ENCODE measurements at places on chromosomes 6 and 20. TPM values are rescaled to one million over a fixed set of nuclear protein-coding genes. Genes with fewer than 3 reads are reported as not detected.

THBS2 gene
- total RNA-seq, result 9.9 TPM

ZSCAN23 gene
- 1.5 TPM for total RNA-seq

RAET1L gene
- total RNA-seq, result not detected

MLN gene
- total RNA-seq, result not detected

DNA sequence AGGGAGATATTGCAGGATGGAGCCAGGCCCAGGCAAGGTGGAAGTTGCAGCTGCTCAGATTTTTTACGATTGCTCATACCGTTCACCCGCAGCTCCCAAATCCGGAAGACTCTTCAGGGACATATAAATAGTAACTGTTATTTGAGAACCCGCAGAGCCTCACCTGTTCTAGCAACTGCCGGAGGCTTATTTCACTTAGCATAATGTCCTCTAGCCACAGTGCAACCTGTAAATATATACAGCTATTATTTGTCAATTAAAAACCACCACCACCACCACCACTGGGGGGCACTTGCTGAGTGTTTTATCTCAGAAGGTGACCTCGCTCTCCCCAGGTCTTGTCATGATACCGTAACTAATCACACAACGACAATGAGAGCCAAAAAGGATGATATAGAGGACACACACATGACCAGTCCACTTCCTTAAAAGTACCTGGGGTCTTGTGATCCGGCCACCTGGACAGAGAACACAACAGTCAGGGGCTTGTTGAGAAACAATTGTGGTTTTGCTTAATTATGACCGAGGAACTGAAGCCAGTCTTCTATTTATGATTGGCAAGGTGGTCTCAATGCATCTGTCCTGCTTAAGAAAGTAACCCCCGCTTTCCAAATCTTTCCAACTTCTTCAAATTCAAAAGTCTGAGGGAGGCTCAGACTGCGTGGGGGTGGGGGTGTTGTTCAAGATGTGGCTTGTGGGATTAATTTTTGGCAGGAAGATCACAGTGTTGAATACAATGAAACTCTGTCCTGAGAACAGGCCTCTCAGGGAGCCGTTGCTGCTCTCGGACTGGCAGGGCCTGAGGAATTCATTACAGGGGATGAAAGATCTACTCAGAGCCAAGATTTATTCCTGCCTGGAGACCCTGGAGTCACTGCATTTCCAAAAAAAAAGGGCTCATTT, 107.7 kb upstream of the PRND start:
- H3K36me3 ChIP-seq, result no peaks in the 10 kb centered on the region
- peaks cover 11% of the 10 kb centered on the region for H3K4me1 ChIP-seq
- H3K27me3 ChIP-seq, result no peaks in the 10 kb centered on the region

DNA sequence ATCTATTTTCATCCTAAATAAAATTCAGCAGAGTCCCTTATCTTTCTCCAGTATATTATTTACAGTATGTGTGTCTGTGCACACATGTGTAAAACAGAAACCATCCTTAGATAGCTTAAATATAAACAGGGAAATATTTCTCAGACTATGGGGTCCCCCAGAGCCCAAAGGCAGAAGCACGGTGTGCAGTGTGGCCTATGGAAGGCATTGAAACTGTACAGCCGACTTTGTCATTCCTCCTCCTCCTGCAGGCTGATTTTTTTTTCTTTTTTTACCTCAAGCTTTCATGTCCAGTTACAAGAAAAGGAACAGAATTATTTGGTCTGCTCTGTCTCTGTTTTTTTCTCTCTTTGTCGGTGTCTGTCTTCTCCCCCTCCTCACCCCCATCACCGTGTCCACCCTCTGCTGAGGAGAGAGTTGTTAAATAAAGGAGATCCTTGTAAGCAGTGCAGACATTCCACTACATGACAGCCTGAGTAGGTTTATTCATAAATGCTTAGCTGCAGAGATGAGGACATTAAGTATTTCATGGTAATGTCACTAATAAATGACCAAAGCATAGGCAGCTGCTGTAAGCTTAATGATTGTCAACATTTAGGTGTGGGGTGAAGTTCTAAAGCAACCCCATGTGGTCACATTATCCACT, 31.8 kb upstream of the SLC35D3 start:
- H3K4me3 ChIP-seq, result no peak overlapping the region
- H3K36me3 ChIP-seq, result no peaks in the 10 kb centered on the region
- H3K27ac ChIP-seq, result no peak overlapping the region
- no peak for DNase-seq
- no peaks in the 10 kb centered on the region for H3K4me1 ChIP-seq

DNA sequence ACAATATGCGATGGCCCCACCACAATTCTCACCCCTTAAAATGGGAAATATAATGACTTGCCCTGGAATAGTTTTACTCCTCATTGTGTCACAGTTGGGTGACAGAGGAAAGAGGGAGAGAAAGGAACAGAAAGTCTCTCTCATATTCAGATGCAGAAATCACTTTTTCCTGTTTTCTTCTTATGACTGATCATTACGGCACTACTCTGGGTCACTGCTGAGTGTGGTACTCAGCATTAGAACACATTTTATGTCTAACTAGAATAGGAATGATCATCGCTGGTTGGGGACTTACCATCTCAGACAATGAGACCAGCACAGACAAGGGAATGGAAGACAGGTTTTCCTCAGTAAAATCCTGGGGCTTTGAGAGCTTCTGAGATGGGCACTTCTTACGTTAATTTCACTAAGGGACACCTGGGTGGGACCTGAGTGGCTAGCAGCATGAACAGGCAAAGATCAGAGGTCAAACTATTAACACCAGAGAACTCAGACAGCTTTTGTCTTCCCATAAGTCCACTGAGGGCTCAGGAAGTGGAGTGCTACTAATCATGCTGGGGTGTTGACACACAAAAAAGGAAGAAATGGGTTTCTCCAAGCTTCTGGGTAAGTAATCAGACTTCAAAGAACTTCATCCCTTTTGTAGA, 54.9 kb upstream of the ARHGAP18 start:
- no peaks in the 10 kb centered on the region for H3K36me3 ChIP-seq
- H3K4me1 ChIP-seq, result peaks cover 11% of the 10 kb centered on the region
- DNase-seq, result no peak
- no peak overlapping the region for H3K27ac ChIP-seq
- no peak overlapping the region for H3K4me3 ChIP-seq

DNA sequence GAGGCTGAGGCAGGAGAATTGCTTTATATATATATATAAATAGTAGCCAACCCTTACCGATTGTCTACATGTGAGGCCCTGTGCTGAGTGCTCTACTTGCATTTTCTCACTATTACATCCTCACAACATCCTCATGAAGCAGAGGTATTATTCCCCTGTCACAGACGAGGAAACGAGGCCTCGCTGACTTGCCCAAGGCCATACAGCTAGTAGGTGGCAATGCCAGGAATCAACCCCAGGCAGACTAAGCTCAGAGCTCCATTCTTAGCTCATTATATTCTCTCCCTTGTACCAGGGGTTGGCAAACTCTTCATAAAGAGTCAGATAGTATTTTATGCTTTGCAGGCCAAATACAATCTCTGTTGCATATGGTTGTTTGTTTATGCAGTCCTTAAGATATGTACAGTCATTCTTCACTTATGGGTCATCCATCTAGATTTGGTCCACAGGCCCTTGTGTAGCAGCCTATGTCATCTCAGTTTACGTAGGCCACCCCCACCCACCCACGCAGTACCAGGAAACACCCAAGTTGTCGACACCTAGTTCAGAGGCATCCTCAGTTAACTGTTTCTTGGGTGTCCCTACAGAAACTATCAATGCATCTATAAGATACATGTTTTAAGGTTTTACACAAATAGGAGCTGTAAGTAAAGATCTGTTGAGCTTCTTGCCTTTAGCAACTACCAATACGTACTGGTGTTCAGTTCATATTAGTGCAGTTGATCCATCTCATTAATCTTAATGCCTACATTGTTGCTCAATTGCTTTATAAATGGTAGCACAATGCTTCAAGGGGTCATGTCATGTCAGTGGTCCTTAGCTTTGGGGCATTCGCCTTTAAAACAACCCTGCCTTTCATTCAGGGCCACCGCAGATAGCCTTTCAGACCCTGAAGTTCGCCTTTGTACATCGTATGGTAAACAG, 3.0 kb downstream of the CASS4 start:
- peaks cover 38% of the 10 kb centered on the region for H3K4me1 ChIP-seq
- H3K27me3 ChIP-seq, result no peaks in the 10 kb centered on the region
- no peak overlapping the region for H3K27ac ChIP-seq
- H3K36me3 ChIP-seq, result no peaks in the 10 kb centered on the region
- H3K4me3 ChIP-seq, result no peak overlapping the region
- DNase-seq, result no peak

- H3K27ac ChIP-seq, result no peak overlapping the region
- no peak for DNase-seq
- peaks cover 20% of the 10 kb centered on the region for H3K27me3 ChIP-seq
- no peaks in the 10 kb centered on the region for H3K36me3 ChIP-seq
- peaks cover 16% of the 10 kb centered on the region for H3K4me1 ChIP-seq
- H3K4me3 ChIP-seq, result peak overlapping the region; percentile 52
Measured at GRCh38 chr6:43274916-43275597, 23.0 kb upstream of the SLC22A7 start.

- H3K27me3 ChIP-seq, result no peaks in the 10 kb centered on the region
- DNase-seq, result no peak
- H3K4me3 ChIP-seq, result no peak overlapping the region
- H3K27ac ChIP-seq, result no peak overlapping the region
- peaks cover 21% of the 10 kb centered on the region for H3K4me1 ChIP-seq
- no peaks in the 10 kb centered on the region for H3K36me3 ChIP-seq
Measured at GRCh38 chr20:50642288-50642803, 49.0 kb downstream of the RIPOR3 start.

DNA sequence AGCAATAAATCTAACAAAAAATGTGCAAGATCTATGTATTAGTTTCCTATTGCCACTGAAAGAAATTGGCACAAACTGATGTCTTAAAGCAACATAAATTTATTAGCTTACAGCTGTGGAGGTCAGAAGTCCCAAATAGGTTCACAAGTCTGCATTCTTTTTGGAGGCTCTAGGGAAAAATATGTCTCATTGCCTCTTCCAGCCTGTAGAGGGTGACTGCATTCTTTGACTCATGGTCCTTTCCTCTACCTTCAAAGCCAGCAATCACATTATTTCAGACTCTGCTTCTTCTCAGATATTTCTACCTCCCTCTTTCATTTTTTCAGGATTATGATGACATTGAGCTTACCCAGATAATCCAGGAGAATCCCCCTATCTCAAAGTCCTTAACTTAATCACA, 1531.1 kb downstream of the KHDRBS2 start:
- H3K27ac ChIP-seq, result no peak overlapping the region
- H3K4me1 ChIP-seq, result no peaks in the 10 kb centered on the region
- H3K27me3 ChIP-seq, result no peaks in the 10 kb centered on the region
- no peaks in the 10 kb centered on the region for H3K36me3 ChIP-seq
- DNase-seq, result no peak

- peaks cover 12% of the 10 kb centered on the region for H3K27me3 ChIP-seq
- H3K27ac ChIP-seq, result no peak overlapping the region
- no peaks in the 10 kb centered on the region for H3K36me3 ChIP-seq
- DNase-seq, result no peak
- H3K4me1 ChIP-seq, result no peaks in the 10 kb centered on the region
Measured at GRCh38 chr20:61950641-61951071, 115.0 kb downstream of the TAF4 start.

DNA sequence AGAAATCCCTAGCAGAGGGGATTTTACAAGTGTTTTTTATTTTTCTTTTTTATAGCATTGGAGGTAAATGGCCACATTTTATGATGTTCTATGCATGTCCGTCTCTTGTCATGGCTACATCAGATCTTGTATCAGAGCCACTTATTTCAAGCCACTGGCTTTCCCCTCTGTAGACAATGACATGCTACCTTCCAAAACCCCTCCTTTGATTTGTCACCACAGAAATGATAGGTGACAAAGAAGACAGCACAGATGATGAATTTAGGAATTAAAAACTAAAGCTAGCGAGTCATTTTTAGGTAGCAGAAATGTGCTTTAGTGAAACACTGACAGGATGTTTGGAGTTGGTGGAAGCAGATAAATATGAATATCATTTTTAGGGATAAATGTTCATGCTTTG, 20.8 kb downstream of the PLCB1 start:
- no peak overlapping the region for H3K4me3 ChIP-seq
- H3K4me1 ChIP-seq, result peaks cover 3% of the 10 kb centered on the region
- no peaks in the 10 kb centered on the region for H3K27me3 ChIP-seq
- no peak for DNase-seq
- peak overlapping the region; percentile 16 for H3K27ac ChIP-seq
- no peaks in the 10 kb centered on the region for H3K36me3 ChIP-seq

GRCh38 chr6:122839906-122840305, 50.8 kb downstream of the SMPDL3A start:
- no peaks in the 10 kb centered on the region for H3K36me3 ChIP-seq
- H3K27me3 ChIP-seq, result peaks cover 36% of the 10 kb centered on the region
- H3K4me1 ChIP-seq, result no peaks in the 10 kb centered on the region
- DNase-seq, result no peak
- H3K27ac ChIP-seq, result no peak overlapping the region

- H3K4me1 ChIP-seq, result peaks cover 7% of the 10 kb centered on the region
- DNase-seq, result no peak
- no peak overlapping the region for H3K4me3 ChIP-seq
- no peaks in the 10 kb centered on the region for H3K36me3 ChIP-seq
- H3K27me3 ChIP-seq, result no peaks in the 10 kb centered on the region
Measured at GRCh38 chr6:157613011-157613522, 210.0 kb upstream of the SNX9 start.

DNA sequence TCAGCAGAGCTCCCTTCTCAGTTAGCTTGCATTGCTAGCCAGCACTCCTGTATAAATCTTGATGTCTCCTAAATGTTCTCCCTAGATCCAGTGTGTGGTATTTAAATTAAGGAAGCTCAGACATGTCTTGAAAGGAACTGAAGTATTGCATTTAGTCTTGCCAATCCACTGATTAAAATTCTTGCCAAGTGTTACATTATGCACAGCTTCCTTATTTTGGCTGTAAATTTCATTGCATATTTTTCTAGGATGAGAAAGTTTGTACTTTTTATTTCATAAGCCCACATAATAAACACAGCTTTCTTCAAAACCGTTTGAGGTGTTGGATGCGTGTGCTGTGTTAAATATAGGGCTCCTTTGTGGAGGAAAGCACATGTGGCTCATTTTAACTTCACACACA, 329.8 kb upstream of the FLRT3 start:
- H3K36me3 ChIP-seq, result no peaks in the 10 kb centered on the region
- H3K27me3 ChIP-seq, result no peaks in the 10 kb centered on the region
- no peak for DNase-seq
- no peak overlapping the region for H3K4me3 ChIP-seq

GRCh38 chr6:14210077-14210476, 92.5 kb downstream of the CD83 start:
- no peaks in the 10 kb centered on the region for H3K27me3 ChIP-seq
- DNase-seq, result no peak
- H3K27ac ChIP-seq, result peak overlapping the region; percentile 94

- DNase-seq, result no peak
- H3K27ac ChIP-seq, result no peak overlapping the region
- no peak overlapping the region for H3K4me3 ChIP-seq
- no peaks in the 10 kb centered on the region for H3K36me3 ChIP-seq
- peaks cover 11% of the 10 kb centered on the region for H3K27me3 ChIP-seq
- no peaks in the 10 kb centered on the region for H3K4me1 ChIP-seq
Measured at GRCh38 chr6:99216959-99217358, 132.5 kb downstream of the FAXC start.

GRCh38 chr6:132961610-132962009, 147.2 kb downstream of the RPS12 start:
- DNase-seq, result no peak
- H3K36me3 ChIP-seq, result no peaks in the 10 kb centered on the region
- H3K27ac ChIP-seq, result no peak overlapping the region
- H3K4me3 ChIP-seq, result no peak overlapping the region

GRCh38 chr20:22719167-22719591, 134.8 kb upstream of the FOXA2 start:
- no peak overlapping the region for H3K4me3 ChIP-seq
- no peaks in the 10 kb centered on the region for H3K36me3 ChIP-seq
- peaks cover 20% of the 10 kb centered on the region for H3K4me1 ChIP-seq

GRCh38 chr20:46509523-46509922, 3.8 kb downstream of the ZNF334 start:
- no peak overlapping the region for H3K4me3 ChIP-seq
- DNase-seq, result no peak
- no peak overlapping the region for H3K27ac ChIP-seq
- no peaks in the 10 kb centered on the region for H3K36me3 ChIP-seq
- H3K27me3 ChIP-seq, result no peaks in the 10 kb centered on the region
